ENCODE measurements at places on chromosomes 3 and 15. TPM values are rescaled to one million over a fixed set of nuclear protein-coding genes. Genes with fewer than 3 reads are reported as not detected.

DNA sequence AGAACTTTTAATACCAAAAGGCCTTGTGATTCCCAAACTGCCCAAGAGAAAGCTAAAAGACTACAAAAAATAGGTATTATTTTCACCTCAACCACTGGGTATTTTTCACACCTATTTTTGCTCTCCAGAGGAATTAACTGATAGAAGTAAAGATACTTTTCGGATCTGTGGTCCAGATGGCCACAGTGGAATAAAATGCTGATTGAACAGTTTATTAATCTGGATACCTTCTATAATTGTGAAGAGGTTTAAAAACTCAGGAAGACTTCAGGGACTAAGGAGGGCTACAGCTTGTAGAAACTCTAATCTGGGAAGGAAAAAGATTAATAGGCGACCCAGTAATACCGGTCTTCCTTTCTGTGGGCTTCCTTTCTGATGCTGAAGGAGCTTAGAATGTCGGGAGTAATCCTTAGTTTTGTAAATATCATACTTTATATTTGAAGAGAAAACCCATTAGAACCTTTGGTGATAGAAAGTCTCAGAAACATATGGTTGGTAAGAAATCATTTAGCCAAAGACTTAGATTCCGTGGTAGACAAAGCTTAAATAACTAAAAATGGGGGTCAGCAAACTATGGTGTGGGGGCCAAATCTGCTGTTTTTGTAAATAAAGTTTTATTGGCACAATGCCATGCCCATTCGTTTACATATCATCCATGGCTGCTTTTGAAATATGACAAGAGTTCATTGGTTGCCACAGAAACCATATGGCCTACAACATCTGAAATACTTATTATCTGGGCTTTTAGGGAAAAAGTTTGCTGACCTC is 47.8 kb downstream of the TTC23 start:
- DNase-seq, result no peak

GRCh38 chr15:100759698-100760356 is 119.8 kb upstream of the ALDH1A3 start:
- DNase-seq, result no peak

DNA sequence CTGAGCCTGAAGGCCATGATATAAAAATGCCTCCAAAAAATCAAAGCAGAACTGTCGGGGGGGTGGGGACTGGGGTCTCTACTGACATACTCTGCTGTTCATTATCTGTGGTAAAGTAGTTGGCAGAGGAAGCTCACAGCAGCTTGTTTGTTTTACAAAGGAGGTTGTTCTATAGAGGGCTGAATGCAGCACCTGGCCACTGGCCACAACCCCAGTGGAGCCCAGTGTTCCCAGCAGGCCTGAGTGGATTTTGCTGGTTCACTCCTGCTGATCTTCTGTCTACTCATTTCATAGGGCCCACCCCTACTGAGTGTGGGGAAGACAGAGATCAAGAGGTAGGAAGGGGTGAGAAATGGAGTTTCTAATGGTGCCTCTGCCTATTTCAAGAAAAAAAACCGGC is 125.5 kb downstream of the DIPK2A start:
- DNase-seq, result no peak

GRCh38 chr15:40340038-40340739 is 550 bp downstream of the CCDC9B start:
- DNase-seq, result no peak

DNA sequence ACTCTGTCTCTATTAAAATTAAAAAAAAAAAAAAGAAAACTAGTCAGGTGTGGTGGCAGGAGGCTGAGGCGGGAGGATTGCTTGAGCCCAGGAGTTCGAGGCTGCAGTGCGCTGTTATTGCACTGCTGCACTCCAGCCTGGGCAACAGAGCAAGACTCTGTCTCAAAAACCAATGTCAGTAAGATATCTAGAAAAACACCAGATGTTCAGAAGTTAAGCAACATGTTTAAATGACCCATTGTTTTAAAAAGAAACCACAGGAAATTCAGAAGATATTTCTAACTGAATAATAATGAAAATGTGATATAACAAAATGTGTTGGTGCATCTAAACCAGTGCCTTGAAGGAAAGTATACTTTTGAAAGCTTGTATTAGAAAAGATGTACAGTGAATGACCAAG is 203.4 kb upstream of the CGNL1 start:
- no peak for DNase-seq

- no peak for DNase-seq
These were observed 18.9 kb downstream of the SCN5A start for GRCh38 chr3:38630606-38631005.

- DNase-seq, result no peak
These were observed 453.1 kb downstream of the GBE1 start for GRCh38 chr3:81308306-81308705.

GRCh38 chr15:79901958-79902357 is 5.1 kb upstream of the MTHFS start:
- no peak for DNase-seq

DNA sequence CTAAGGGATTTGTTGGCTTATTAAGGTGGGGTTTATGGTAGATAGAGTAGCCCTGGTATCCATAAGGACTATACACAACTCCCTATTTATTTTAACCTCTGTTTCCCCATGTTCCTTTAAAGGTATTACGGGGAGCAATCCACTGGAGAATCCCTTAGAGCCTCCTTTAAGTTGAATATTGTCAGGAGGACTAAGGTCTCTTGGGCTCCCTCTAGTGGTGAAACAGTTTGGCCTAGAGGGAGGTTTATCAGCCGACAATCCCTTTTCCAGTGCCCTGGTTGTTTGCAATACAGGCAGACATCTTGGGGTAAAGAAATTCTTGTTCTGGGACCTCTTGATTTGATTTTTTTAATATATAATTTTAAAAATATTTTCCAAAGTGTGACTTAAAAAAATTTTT is 12.9 kb downstream of the OPA1 start:
- DNase-seq, result peak; percentile 70

DNA sequence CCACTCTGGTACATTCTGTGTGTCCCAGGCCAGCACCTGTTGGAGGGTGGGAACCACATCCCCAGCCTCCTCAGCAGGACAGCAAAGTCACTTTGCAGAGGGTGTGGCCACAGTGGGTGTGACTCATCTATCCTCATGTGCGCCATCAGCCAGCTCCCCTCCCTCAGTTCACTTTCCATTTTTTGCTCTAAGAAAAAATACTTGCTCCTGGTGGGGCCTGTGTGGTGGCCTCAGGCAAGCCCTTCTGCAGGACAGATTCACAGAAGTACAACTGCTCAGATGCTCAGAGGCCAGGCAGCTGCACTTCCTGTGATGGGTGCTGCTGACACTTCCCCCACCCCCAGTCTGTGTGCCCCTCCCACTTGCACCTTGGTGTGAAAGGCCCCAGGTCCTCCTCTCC is 78.3 kb upstream of the ALDH1L1 start:
- DNase-seq, result no peak

The EPB42 gene
- total RNA-seq, result not detected

DNA sequence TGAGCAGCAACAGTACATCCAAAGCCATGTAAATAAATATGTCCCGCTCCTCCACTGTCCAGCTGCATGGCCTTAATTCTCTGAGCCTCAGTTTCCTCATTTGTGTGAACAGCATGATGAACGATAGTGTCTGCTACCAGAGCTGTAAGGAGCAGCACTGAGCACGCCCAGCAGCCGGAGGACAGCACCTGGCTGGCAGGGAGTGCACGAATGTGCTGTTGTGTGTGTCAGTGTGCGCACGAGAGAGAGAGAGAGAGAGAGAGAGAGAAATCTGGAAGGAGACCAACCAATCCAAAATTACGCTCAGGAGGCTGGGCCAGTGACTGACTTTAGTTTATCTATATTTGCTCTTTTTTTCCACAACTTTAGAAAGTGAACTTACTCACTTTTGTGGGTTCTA is 26.6 kb upstream of the PLXNA1 start:
- no peak for DNase-seq

The DENND4A gene
- total RNA-seq, result 40.2 TPM

The C2CD4B gene
- not detected for total RNA-seq

- no peak for DNase-seq
These were observed 72.0 kb upstream of the PCSK6 start for GRCh38 chr15:101561584-101561906.

DNA sequence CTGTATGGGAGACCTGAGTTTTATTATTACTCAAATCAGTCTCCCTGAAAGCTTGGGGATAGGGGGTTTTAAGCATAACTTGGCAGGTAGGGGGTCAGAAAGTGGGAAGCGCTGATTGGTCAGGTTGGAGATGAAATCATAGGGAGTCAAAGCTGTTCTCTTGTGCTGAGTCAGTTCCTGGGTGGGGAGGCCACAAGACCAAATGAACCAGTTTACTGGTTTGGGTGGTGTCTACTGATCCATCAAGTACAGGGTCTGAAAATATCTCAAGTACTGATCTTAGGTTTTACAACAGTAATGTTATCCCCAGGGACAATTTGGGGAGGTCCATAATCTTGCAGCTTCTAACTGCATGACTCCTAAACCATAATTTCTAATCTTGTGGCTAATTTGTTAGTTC is 17.8 kb upstream of the IQCF6 start:
- peak; percentile 16 for DNase-seq

The GOLGA8A gene
- 253 TPM for total RNA-seq

The AP3B2 gene
- total RNA-seq, result 0.08 TPM

DNA sequence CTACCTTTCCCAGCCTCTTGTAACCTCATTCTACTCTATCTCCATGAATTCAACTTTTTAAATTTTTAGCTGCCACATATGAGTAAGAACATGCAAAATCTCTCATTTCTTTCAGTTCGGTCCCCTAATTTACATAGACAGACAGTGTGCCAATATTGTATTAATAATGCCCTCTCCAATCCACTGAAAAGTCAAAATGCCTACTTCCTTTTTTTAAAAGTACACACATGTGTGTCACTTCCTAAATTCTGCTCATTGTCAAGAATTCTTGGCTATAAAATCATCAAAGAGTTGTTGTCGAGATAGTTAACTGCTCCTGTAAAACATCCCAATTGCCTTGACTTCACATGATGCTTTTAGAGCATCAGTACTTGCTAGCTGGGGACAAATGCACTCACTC is 84.2 kb upstream of the IL12A start:
- DNase-seq, result no peak

DNA sequence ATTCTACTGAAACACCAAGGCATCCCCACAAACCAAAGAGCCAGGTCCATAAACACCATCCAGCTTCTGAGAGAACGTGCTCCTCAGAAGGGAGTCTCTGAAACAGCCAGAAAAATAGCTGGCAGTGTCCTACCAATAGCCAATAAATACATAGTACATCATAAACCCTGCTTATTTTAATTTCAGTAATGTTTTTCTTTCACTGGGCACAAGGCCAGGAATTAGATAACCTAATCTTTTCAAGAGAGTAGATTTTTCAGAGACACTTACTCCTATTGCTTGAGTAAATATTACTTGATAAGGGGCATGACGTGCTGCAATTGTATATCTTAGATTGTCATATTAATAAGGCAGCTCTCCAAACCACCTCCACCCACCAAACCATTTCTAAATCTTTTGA is 22.7 kb downstream of the GADL1 start:
- no peak for DNase-seq

The HCLS1 gene
- total RNA-seq, result 350 TPM

GRCh38 chr3:119350114-119350513 is 55.9 kb downstream of the ARHGAP31 start:
- no peak for DNase-seq

- DNase-seq, result no peak
These were observed 96.6 kb upstream of the LRIG1 start for GRCh38 chr3:66597308-66597863.

DNA sequence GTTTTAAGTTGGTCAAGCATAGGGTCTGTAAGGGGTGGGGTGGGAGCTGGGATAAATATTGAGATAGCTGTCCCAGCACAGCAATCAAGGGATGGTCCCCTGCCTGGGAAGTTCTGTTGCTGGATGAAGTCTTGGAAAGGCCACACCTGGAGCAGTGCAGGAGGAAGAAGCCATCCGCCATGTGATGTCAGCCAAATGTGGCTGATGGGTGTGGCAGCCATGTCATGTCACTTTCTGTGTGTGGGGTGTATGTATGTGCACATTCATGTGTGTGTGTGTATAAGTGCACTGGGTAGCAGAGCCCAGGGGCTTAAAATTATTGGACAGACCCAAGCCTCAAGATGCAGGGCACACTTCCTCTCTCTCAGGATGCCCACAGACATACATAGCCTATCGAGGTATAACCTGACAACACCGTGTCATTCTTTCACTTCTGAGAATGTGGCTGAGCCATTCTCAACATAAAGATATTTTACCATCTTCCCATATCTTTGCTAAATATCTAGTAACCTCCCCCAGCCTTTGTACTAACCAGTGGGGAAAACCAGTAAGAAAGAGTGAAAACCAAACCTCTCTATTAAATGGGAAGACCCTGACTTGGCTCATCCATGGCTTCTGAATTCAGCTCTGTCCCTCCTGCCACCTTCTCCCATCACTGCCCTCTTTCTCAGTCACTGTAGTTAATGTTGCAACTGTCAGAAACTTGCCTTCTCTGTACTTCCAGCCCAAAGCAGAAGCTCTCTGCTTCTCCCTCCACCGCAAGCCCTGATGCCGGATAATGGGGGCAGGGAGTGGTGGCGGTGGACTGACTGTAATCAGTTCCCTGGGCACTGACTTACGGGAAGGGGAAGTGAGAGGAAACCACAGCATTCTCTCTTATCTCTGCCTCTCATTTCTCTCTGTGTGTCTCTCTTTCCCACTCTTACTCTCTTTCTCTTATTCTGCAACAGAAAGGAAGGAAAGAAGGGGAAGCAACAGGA is 11.2 kb downstream of the TNFSF10 start:
- DNase-seq, result peak; percentile 71

DNA sequence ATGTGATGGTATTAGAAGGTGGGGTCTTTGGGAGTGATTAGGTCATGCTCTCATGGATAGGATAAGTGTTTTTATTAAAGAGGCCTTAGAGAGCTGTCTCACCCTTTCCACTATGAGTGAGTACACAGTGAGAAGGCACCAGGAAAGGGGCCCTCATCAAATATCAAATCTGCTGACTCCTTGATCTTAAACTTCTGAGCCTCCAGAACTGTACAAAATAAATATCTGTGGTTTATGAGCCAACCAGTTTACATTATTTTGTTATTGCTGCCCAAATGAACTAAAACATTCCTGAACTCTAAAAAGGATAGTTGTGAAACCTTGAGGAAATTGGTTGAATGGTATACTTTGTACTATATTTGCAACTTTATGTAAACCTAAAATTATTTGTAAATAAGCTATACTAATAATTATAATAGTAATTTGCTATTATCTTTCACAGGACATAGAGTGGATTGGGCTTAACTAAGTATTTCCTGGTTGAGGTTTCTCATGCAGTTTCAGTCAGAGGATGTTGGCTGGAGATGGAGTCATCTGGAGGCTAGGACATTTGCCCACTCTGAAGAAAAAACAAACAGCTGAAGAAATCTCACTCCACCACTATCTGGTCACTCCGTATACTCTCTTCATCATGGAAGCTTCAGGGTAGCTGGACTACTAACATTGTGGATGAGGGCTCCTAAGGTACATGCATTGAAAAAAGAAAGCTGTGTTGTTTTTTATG is 1068.6 kb upstream of the CADM2 start:
- DNase-seq, result no peak

GRCh38 chr3:107092121-107092520 is 285.1 kb upstream of the CCDC54 start:
- no peak for DNase-seq
